Sigmoid colon (tissue), 7 donors: ENCODE measurements at places on chromosomes 6 and 20. TPM values are rescaled to one million over a fixed set of nuclear protein-coding genes. Genes with fewer than 3 reads are reported as not detected.

DNA sequence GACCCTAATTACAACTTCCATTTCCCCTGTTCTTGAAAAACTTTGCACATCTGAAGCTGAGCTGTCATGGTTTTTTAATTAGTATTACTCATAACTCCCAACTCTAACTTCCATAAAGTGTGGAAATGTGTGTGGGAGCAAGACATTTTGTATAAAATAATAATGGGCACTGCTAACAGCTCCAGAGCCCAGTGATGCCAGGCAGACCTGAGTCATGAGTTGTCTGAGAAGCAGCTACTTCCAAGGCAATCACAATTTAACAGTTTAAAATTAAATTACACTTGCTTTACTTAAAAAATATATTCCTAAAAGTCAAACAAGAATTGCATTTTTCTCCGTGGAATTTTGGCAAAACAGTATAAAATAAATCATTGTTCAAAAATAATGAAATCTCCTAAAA, 6.4 kb downstream of the SLC2A12 start:
- no peak for DNase-seq

DNA sequence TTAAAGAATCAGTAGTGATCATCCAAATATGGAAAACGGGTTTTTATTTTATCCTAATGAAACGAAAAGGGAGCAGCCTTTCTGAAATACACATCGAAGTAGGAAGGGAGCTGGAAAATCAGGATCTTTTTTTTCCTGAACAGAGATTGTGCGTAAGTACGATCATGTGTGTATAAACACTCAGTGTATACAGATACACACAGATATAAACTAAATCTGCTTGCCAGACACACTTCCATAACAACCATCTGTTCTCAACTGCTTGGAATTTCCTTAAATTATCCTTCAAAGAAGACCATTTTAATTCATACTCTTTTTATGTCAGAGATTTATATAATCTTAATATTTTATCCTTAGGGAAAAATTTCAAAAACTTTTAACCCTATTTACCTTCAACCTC, 110.7 kb downstream of the CHD6 start:
- no peak for DNase-seq

- DNase-seq, result no peak
Observed at GRCh38 chr6:73667798-73668197, 14.0 kb upstream of the SLC17A5 start.

The EYA4 gene
- 8.6 TPM for total RNA-seq
